ENCODE measurements at places on chromosomes 4 and X.

DNA sequence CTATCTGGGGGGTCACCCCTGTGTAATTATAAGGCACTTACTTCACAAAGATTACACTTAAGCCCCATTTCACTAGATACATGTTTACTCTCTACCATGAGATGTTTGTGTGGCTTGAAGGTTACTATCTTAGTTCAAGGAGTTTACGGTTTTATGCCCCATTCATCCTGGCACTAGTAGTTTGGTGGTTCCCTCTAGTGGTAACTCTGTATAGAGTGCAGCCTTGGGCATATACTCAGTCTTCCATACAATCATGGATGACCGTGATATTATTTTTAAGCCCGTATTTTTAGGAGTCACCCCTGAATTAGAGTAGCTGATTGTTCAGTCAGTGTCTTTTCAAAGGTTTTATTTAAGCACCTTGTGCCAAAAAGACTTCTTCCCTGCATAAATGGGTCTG is 109.9 kb upstream of the FAM47C start:
- DNase-seq = no peak

GRCh38 chrX:38798956-38799355 is 2.3 kb upstream of the MID1IP1 start:
- no peak for DNase-seq

GRCh38 chr4:12242354-12242753 is 813.7 kb upstream of the HS3ST1 start:
- DNase-seq = no peak

GRCh38 chr4:37058826-37059225 is 185.7 kb upstream of the NWD2 start:
- no peak for DNase-seq

GRCh38 chrX:16659321-16659720 is 9.4 kb downstream of the S100G start:
- no peak for DNase-seq

DNA sequence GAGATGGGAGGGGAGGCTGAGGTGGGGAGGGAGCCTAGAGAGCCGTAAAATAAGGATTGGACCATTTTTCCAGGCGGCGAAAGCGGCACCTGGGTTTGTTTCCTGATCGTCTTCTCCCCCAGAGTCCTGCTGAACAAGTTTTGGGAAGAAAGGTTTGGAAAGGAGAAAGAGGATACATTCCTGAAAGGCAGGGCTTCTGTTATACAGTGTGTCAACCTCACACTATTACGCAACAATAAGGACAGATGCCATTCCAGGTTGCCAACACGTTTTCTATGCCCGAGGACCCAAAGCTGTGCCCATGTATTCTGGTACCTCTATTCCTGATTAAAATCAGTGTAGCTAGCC is 658 bp downstream of the SCOC start:
- no peak for DNase-seq

DNA sequence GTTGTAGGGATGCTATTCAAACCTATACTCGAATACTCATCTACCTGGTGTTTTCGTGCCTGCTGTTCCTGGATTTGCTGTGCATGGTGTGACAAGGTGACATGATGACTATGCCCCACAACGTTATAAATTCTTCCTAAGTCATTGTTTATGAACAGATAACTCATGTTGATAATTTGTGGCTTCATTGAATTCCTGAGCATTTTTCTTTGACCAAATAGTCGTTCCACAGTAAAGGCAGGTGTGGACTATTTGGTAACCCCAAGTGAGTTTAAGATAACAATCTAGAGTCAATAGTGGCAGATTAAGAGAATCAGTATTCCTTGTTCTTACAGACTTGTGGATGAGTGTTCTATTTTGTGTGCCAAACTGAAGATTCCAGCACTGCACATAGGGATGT is 59.9 kb downstream of the SNX25 start:
- no peak for DNase-seq

GRCh38 chr4:10582059-10582686 is 102.4 kb downstream of the CLNK start:
- no peak for DNase-seq

DNA sequence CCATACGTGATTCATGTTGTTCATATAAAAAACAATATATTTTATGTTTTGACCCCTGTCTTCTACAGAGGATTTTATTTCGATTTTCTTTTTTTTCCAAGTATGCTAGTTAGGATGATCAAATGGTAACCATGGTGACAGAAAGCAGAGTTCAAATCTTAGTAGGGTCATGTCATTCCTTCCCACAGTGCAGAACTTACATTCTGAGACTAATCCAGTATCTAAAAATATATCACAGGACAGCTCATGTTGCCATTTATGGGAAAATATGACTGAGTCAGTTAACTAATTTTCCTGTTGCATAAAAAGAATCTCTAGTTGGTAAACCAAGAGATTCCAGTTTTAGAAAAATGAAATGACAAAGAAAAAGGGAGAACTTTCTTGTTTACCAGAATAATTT is 209.5 kb downstream of the PARM1 start:
- DNase-seq = no peak

- DNase-seq = no peak
Measured at GRCh38 chr4:147780137-147780777, 48.4 kb downstream of the ARHGAP10 start.

GRCh38 chr4:79395841-79396240 is 12.2 kb downstream of the GK2 start:
- DNase-seq = no peak

GRCh38 chrX:42094218-42094617 is 170.9 kb upstream of the CASK start:
- DNase-seq = no peak

GRCh38 chr4:140755774-140756318 is 339 bp downstream of the TBC1D9 start:
- DNase-seq = no peak

DNA sequence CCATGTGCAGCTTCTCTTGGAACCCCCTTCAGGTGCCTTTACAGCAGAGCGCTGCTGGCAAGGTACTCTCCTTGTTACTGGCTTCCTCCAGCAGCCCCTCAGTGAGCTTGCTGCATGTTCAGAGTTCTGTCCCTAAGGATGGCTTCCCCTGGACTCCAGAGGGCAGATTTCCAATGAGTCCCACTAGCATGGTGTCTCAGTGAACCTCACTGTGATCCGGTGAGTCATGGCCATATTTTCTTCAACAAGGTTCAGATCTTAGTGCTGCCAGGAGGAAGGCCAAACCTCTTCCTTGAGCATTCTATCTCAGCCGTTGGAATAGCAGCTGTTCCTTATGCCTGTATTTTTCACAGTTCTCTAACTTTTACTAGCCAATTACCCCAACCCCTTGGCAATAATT is 98.8 kb downstream of the CASK start:
- DNase-seq = no peak

DNA sequence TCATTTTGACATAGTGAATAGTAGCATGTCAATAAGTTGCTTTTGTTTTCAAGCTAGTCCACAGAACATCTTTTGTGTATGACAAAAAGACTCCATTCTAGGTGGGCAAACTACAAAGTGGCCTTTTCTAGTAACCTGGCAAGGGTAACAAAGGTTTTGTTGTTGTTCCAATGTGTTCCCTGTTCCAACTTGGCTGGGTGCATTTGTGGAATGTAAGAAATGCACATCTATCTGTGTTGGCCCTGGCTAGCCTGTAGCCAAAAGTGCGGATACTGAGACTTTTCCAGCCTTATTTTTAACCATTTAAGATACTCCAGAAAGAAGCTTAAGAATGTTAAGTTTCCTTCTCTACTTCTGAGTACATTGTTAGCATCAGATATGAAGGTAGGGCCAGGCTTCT is 118.7 kb upstream of the CHRDL1 start:
- DNase-seq = no peak

DNA sequence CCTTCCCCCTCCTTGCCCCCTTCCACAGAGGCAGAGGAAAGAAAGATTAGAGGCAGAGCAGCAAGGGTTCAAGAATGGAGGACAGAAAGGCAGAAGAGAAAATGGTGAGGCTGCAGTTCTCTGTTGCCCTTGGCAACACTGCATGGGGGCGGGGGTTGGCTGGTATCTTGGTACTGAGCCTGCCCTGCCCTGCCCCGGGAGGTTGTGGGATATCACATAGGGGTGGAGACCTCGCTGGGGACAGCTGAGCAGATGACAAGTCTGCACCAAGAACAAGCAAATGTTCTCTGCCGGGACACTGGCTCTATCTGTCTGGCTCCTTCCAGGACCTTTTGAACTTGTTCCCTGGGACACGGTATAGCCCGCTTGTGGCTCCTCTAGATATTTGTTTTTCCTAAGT is 39.8 kb downstream of the NHS start:
- no peak for DNase-seq

- no peak for DNase-seq
Measured at GRCh38 chr4:82969414-82969813, 41.2 kb downstream of the LIN54 start.

- no peak for DNase-seq
Measured at GRCh38 chrX:134545510-134545909, 85.5 kb downstream of the HPRT1 start.

DNA sequence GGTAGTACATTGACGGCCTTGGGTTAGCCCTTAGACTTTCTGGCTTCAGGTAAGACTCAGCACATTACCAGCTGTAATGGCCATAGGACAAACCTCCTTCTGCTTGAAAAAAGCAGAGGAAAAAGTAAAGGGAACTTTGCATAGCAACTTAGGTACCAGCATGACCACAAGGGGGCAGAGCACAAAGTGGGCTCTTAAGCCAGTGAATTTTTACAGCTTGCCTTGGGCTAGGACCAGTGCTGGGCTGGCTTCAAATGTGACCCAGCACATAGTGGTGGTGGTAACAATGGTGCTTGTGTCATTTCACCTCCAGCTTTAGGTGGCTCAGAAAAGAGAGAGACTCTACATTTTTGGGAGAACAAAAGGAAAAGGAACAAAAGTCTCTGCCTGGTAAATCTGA is 66.1 kb downstream of the KLHL4 start:
- no peak for DNase-seq

DNA sequence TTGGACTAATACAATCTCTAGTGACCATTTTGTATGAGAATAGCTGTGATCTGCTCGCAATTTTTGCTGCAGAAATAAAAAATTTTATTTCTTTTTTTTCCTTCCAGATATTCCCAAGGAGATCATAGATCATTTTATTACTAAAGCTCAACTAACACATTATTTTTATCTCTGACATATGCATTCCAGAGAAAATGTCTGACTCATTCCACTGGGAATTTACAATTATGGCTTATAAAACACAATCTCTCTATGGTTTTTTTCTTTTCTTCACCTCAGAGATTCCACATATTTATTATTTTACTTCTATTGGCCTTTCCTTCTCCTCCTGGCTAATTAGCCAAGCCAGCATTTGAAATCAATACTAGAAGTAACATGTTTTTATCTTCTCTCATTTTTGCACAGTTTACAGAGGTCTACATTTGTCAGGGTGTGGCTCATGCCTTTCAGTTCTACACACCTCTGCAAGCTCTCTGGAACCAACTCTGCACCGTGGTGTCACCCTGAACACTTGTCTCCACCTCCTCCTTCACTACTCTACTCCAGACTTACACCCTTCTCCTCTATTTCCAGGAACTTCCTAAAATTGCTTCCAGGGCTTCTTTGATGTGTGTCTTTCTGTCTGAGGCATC is 59.8 kb upstream of the GPM6A start:
- no peak for DNase-seq

GRCh38 chr4:41590591-41590990 is 52.6 kb downstream of the LIMCH1 start:
- no peak for DNase-seq

DNA sequence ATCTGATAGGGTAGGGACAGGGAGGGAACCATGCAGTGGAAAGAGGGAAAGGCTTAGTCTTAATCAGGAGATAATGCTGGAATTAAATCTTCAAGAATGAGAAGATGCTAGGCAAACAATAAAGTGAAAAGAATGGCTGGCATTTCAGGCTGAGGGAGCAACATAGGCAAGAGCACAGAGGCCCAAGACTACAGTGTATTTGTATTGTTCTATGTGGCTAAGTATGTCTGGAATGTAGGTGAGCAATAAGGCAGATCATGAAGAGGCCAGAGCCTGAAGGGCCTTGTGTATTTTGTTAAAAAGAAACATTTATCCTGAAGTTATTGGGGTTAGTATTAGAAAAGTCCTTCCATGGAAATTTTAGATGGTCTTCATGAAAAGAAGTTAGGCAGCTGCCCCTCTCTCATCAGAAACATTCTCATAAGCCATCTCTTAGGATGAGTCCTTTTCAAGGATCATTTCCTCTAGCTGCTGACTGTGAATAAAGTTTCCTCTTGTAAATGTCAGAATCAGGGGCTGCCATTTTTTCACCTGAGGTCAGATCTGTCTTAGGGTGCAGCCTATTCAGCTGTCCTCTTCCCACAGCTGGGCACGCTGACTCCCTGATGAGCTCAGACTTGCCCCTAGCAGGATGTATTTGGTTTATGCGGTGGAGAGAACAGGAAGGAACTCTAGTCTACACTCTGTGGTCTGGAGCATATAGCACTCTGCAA is 46.3 kb downstream of the ATP10D start:
- DNase-seq = peak; percentile 2

GRCh38 chr4:104457308-104457981 is 37.2 kb downstream of the CXXC4 start:
- no peak for DNase-seq

GRCh38 chrX:140180585-140180984 is 215.3 kb upstream of the CXorf66 start:
- DNase-seq = no peak

- DNase-seq = no peak
Measured at GRCh38 chrX:69424161-69424560, 80.0 kb upstream of the NALF2 start.

- DNase-seq = no peak
Measured at GRCh38 chr4:154490583-154491340, 837 bp downstream of the DCHS2 start.

- no peak for DNase-seq
Measured at GRCh38 chrX:129653971-129654651, 645 bp downstream of the APLN start.

DNA sequence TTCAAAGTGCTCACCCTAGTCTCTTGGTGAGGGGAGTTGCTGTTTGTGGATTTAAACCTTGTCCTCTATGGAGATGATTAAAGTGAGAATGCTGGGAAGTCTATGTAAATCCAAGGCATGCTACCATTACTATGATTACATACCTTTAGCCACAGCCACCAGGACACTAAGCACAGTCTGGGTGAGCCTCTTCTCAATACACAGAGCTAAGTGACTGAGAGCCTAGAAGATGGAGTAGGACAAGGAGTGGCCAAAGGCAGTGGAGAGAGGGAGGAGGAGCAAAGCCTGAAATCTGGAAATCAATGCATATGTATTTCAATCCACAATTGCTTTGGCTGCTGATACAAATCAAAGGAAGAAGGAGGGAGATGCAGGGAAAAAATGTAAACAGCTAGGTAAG is 12.7 kb upstream of the TSPAN5 start:
- no peak for DNase-seq
